ENCODE measurements at places on chromosomes 13 and 19.

DNA sequence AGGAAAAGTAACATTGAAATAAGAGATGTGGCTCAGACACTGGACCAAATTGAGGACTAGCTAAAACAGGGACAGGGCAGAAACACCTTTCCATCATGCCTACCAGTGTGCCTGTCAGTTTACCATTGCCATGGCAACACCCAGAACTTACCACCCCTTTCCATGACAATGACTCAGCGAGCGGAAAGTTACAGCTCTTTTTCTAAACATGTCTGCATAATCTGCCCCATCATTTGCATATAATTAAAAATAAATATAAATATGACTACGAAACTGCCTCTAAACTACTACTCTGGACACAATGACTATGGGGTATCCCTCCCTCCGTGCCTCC is 96.0 kb downstream of the UBL3 start:
- no peak for DNase-seq

DNA sequence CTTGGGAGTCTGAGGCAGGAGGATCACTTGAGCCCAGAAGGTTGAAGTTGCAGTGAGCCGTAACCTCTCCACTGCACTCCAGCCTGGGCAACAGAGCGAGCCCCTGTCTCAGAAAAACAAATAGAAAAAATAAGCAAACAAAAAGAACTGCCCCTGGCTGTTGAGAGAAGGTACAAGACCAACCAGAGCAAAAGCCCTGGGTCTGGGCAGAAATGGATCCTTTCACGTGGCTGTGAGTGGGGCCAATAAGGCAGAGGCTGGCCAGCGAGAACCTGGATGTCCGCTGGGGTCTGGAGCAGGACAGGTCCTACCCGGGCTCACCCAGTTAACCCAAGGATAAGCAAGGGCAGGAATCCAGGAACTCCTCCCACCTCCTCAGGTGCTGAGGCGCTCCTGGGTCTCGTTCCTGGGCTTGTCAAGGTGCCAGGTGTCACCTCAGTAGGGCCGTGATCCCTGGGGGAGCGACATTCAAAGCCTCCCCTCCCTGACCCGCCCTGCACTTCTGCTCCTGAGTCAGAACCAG is 4.7 kb upstream of the SLC5A5 start:
- DNase-seq, result no peak

- no peak for DNase-seq
These were observed 77.2 kb upstream of the PABPC3 start for GRCh38 chr13:25018729-25019115.

DNA sequence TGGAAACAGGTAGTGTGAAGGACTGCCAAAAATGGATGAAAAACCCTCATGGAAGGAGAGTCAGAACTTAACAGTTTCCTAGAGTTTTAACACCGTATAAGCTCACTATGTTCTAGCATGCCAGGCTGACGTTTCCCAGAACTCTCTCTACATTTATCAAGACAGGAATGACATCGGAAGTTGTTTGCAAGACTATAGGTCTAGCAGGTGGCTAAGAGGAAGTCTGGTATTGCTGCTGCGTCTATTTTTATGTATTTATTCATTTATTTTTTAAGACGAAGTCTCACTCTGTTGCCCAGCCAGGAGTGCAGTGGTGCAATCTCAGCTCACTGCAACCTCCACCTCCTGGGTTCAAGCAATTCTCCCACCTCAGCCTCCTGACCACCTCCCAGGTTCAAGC is 20.5 kb upstream of the ARL11 start:
- no peak for DNase-seq

- DNase-seq, result no peak
These were observed 70.4 kb upstream of the UQCRFS1 start for GRCh38 chr19:29283366-29283765.

DNA sequence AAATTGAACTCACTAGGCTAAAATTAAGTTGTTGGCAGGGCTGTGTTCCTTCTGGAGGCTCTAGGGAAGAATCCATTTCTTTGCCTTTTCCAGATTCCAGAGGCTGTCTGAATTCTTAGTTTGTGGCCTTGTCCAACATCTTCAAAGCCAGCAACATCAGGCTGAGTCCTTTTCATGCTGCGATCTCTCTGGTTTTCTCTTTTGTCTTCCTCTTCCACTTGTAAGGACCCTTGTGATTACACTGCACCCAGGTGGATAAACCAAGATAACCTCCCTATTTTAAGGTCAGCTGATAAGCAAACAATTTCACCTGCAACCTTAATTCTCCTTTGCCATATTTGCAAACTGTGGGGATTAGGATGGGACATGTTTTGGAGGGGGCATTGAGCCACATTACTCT is 11.5 kb downstream of the UTP14C start:
- DNase-seq, result no peak

- no peak for DNase-seq
These were observed 5.8 kb downstream of the CEBPA start for GRCh38 chr19:33296488-33296971.

DNA sequence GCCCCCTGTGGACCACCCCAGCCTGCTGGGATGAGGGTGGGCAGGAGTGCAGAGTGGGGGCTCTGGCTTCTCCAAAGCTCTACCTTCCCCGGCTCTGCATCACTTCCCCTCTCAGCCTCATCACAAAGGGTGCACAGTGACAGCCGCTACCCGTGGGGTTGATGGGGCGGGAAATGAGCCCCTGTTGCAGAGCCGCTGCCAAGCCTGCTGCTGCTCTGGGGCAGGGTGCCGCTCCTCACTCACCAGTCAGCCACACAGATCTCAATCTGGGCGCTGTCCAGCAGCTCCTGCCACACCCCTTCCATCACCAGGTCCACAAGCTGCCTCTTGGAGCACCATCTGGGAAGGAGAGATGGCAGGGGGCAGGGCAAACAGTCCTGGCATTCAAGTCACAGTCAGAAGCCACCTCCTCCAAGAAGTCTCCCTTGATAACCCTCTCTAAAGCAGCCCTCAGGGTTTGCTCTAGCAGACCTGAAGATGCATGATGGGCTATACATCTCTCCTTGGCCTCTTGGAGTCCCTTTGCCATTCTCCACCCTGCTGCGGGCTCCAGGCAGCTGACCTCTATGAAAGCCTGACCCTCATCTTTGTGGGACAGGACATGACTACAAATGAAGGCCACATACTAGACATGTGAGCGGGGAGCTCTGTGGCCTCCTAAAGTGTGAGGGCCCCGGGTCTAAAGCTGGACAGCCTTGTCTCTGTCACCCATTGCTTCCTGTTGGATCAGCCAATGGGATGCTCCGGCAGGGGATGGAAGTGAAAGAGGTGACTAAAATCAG is 15.7 kb downstream of the MRPS12 start:
- no peak for DNase-seq

DNA sequence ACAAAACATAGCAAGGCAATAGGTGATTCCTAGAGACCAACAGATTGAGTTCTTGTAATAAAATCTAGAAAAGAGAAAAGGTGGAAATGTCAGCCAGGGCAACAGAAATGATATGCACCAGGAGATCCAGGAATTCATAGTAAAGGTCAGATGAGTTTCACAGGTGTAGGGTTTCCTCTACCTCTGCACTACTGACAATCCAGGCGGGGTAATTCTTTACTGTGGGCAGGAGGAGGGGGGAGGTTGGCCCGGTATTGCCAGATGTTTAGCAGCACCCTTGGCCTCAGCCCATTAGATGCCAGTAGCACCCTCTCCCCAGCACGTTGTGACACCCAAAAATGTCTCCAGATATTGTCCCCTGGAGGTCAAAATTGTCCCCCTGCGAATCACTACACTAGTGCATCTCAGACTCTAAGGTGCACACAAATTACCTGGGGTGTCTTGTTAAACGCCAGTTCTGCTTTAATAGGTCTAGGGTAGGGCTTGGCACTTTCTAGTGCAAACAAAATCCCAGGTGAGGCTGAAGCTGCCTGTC is 3.5 kb upstream of the UBAC2 start:
- DNase-seq, result no peak

DNA sequence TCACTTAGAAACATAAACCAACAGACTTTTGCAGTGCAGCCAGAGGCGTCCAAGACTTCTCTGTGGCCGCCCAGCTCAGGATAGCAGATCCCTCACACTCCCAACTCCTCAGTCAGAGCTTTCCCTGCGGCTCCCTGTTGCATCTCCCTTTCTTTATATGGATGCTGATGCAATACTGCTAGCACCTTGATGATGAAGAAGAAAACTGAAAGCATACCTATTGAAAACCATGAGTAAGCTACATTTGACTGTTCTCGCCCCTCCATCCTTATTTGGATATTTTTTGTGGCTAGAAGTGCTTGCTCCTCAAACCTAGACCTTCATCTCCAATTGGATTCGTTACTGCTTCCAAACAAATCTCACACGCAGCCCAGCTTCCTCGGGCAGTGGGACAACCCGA is 57.3 kb upstream of the UBL3 start:
- no peak for DNase-seq

- no peak for DNase-seq
These were observed 47.8 kb upstream of the TCF3 start for GRCh38 chr19:1699998-1700732.

- DNase-seq, result no peak
These were observed 25.3 kb downstream of the TM9SF2 start for GRCh38 chr13:99526549-99526948.

- DNase-seq, result no peak
These were observed 147.5 kb upstream of the OBI1 start for GRCh38 chr13:78806457-78806856.

DNA sequence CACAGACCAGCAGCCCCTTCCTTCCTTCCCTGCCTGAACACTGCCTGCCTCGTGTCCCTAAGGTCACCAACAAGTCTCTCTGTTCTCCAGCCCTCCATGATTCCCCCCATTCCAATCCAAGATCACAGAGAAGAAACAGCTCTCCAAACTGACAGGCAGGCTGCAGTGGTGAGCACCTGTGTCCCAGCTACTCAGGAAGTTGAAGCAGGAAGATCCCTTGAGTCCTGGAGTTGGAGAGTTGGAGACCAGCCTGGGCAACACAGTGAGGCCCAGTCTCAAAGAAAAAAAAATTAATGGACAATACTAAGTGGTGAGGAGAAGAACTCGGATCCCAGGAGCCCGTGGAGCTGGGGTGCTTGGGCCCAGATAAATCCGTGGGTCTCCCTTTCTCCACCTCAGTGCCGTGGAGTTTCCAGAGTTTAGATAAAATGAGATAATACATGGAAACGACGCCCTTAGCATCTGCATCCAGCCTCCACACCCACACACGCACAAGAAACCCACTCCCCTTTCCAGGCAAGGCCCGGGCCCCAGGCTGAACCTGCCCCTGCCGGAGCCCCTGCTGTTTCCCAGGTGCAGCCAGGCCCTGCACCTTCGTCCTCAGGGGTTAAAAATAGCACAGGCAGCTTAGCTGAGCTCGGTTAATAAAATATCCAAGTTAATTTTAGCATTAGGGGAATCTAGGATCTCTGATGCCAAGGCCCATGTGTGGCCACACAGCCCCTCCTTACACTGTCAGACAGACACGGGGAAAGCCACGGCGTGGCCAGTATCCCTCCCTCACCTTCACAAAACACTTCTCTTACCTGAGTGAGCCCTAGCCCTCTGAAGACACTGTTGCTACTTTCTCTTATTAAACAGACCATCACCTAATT is 4.7 kb downstream of the RASA3 start:
- no peak for DNase-seq

DNA sequence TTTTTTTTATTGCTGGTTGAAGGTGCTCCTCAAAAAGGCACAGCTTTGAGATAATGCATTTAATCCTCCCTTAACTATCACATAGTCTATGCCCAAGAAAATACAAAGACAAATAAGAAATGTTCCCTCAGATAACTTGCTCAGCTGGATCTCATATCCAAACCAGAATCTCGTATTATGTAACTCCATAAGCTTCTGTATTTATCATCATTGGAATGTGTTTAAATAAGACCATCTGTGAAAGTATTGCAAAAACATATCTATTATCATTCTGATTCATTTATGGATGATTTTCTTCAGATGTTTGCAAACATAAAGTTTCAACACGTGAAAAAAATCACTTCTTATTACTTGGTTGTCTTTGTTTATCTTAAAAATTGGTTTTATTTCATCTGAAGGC is 190.9 kb downstream of the IRS2 start:
- DNase-seq, result no peak

DNA sequence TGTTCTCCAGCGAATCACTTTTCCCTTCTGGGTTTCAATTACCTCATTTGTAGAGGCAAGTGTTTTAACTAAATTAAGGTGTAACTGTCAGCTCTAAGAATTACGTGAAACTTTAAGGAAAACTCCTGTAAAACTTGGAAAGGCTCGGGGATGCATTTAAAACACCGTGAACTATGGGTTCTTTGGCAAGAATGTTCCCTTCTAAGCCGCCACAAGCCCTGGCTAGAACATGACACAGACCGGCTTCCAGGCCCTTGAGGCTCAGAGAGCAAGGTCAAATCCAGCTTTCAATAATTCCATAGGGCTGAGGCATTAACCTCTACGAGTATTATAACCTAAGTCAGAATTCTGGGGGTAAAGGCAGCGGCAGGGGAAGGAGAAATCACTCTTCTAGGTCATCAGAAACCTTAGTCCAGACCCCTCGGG is 685 bp downstream of the VWA8 start:
- no peak for DNase-seq

DNA sequence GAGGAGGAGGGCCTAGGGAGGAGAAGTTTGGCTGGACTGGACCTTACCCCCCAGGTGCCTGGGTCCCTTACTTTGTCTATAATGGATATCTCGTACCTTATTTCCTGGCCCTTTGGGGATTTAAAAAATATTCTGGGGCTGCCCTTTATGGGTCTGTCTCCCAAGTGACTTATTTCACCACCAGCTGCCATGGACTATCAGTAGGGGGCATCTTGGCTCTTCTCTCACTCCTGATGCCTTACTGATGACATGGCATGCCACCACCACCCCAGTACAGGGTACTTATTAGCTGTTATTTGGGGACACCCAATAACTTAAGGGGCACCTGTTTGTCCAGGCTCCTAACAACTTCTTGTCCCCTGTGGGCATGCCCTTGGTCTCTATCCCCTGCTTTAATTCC is 38.0 kb downstream of the NFIX start:
- no peak for DNase-seq

DNA sequence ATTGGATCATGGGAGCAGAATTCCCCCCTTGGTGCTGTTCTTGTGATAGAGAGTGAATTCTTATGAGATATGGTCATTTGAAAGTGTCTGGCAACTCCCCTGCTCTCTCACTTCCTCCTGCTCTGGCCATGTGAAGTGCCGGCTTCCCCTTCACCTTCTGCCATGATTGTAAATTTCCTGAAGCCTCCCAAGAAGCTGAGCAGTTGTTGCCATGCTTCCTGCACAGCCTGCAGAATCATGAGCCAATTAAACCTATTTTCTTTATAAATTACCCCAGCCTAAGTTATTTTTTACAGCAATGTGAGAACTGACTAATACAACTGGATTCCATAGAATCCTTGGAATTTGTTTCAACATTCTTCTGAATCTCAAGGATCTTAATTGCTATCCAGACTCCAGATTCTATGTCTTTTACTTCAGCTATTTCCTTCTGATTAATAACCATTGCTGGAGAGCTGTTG is 328.1 kb downstream of the SLITRK5 start:
- no peak for DNase-seq

All from activated CD4-positive, CD25-positive, alpha-beta regulatory T cell (primary cell).